ENCODE measurements at places on chromosomes 6 and 20.

DNA sequence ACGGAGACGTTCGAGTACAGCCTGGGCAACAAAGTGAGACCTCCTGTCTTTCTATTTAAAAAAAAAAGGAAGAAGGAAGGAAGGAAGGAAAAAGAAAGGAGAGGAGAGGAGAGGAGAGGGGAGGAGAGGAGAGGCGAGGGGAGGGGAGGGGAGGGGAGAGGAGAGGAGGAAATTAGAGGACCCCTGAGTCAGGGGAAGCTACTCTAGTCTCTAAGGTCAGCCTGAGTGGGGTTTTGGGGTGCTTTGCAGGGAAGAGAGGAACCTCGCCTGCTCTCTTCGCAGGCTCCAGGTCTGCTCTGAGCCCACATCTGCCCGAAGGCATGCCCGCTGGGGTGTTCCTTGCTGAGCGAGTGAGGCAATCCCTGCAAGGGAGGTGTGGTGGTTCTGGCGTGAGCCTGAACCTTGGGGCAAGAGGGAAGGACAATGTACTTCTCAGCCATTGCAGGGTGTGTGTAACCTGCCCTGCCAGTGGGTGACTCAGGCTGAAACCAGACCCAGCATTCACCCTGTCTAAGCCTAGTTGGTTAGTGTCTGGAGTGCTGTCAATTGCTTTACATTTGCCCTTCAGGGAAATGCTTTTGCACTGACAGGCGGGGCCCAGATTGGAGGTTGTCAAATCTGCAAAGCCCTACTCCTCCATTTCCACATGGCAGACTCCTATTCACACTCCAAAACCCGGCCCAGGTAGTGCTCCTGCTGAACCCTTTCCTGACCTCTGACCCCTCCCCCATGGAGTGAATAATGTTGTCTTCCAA is 15.3 kb upstream of the MMP9 start:
- DNase-seq, result no peak

- DNase-seq, result no peak
These were observed 364.9 kb upstream of the IRAK1BP1 start for GRCh38 chr6:78502386-78502887.

DNA sequence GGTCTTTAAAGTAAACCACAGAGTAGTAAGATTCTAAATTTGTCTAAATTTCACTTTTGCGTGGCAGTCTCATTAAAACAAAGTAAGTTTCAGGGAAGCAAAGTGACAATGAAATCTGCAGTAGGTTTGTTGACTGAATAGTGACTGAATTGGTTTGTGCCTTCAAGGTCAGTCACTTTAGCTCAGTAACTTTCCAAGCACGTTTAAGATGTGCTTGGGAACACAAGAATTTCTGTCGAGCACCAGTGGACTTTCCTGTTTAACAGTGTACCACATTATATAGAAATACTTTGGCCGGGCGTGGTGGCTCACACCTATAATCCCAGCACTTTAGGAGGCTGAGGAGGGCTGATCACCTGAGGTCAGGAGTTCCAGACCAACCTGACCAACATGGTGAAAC is 1.7 kb upstream of the CD24 start:
- no peak for DNase-seq

GRCh38 chr6:44122801-44123200 is 4.5 kb downstream of the MRPL14 start:
- no peak for DNase-seq

GRCh38 chr20:45999557-46000261 is 9.0 kb upstream of the MMP9 start:
- no peak for DNase-seq

GRCh38 chr20:22540832-22541231 is 43.5 kb downstream of the FOXA2 start:
- no peak for DNase-seq

DNA sequence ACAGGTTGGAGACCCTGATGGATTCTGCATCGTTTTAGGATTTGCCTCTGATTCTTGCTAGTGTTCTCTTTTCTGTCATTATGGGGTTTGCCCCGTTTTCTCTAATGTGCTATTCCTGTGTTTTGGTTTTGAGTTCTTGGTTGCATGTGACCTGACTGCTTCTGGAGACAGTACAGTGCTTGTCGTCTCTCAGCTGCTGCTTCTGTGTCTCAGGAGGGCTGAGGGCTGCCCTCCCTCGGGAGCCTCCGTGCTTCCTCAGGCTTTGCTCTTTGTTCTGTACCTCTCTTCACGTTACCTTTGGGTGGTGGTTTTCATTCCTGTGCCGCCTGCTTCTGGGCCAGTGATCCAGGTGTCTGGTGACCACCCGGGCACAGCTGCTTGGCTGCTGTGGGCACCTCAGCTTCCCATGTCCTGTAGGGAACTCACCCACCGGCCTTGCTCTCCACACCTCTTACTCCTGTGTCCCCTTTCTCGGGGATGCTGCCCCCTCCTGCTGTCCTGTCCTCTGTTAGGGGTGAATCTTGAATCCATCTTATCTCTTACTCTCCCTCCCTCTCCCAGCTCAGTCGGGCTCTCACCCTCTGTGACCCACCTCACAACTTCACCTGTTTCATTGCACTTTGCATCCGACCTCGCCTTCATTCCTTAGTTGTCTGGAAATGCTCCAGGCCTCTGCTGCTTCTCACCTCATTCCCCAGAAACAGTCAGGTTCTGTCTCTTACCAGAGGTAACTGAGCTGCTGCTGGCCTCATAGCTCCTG is 33.2 kb downstream of the PANK2 start:
- no peak for DNase-seq

DNA sequence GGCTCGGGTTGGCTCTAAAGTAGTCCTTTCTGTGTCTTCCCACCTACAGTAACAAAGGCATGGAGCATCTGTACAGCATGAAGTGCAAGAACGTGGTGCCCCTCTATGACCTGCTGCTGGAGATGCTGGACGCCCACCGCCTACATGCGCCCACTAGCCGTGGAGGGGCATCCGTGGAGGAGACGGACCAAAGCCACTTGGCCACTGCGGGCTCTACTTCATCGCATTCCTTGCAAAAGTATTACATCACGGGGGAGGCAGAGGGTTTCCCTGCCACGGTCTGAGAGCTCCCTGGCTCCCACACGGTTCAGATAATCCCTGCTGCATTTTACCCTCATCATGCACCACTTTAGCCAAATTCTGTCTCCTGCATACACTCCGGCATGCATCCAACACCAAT is 291.2 kb downstream of the ESR1 start:
- no peak for DNase-seq

GRCh38 chr6:40713002-40713719 is 126.0 kb upstream of the LRFN2 start:
- DNase-seq, result no peak

All from NCI-H774 (cell line).